ENCODE measurements at places on chromosomes 3 and 15.

- DNase-seq: no peak
These were observed 64.8 kb downstream of the RFTN1 start for GRCh38 chr3:16448639-16449070.

DNA sequence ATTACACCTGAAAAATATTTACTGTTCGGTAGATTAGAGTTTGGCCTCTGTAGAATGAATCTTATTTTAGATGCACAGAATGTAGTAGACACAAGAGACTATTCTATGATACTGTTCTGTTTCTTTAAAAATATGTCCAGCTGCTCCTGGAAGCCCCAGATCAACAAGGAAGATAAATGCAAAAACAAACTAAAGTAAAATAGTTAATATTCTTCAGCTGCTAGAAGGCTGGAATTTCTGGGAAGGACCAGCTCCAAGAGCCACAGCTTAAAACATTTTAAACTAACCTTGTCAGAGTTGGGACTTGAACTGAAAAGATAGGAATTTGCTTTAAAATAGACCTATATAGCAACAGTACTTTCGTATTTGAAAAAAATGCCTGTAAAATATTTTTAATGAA lies 277.9 kb downstream of the PTPRG start:
- no peak for DNase-seq

DNA sequence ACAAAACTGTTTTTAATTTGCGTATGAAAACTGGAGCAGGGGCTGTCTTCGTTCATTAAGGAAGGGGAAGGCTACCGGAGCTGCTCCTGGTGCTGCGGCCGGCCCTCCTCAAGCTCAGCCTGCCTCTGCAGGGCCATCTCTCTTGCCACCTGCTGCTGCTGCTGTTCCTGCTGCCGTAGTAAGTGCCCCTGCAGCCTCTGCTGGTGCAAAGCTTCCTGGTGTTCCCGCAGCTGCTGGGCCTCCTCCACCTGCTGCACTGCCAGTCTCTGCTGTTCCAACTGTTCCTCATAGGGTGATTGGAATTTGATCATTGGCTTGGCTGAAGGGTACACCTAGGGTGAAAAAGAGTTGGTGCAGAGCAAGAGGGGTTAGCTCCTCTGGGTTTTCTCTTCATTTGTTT lies 66.0 kb downstream of the GOLIM4 start:
- no peak for DNase-seq

- no peak for DNase-seq
These were observed 28.4 kb upstream of the SMAD6 start for GRCh38 chr15:66673410-66674322.

- no peak for DNase-seq
These were observed 453.9 kb upstream of the PROK2 start for GRCh38 chr3:72238801-72239200.

GRCh38 chr3:122826278-122826677 lies 31.4 kb downstream of the SLC49A4 start:
- DNase-seq: no peak

DNA sequence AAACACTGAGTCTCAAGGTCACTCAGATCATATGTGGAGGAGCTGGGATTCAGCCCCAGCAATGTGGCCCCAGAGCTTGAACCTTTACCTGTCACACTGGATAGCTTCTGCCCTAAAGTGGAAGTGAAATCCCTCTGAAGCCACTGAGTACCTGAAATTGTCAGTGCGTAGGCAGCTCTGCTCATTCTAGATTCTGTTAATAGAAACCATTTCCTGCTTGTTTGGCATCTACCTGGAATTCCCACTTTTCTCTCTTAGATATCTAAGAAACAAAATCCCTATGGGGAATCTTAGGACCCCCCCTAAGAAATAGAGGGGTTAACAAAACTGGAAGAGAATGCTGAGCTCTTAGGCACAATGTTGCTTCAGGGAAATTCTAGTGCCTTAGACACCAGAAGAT lies 29.8 kb downstream of the FBXL22 start:
- DNase-seq: no peak

DNA sequence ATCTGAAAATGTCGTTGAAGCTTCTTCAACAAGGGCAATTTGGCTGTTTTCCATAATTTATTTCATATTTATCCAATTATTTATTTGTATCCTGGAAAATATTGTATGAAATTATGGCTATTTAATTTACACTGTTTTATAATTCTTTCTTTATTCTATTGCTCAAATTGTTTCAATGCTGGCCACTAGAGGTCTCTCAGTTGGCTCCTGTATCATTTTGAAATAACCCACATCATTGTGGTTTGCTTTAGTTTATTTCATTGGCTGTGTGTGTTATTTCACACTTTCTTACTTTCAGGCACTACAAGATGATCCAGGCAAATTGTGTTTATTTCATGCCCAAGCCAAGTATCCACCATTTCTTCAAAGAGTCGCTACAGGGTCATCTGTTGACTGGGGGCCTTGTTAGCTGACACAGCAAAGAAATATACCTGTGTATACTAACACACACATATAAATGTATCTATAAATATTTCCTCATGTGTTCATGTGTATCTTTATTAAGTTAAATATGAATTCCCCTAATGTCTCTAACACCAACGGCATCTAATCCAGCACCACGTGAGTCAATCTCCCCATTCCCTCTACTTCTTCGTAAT lies 86.2 kb downstream of the NPAP1 start:
- no peak for DNase-seq

GRCh38 chr15:41979493-41980266 lies 7.3 kb upstream of the EHD4 start:
- no peak for DNase-seq

DNA sequence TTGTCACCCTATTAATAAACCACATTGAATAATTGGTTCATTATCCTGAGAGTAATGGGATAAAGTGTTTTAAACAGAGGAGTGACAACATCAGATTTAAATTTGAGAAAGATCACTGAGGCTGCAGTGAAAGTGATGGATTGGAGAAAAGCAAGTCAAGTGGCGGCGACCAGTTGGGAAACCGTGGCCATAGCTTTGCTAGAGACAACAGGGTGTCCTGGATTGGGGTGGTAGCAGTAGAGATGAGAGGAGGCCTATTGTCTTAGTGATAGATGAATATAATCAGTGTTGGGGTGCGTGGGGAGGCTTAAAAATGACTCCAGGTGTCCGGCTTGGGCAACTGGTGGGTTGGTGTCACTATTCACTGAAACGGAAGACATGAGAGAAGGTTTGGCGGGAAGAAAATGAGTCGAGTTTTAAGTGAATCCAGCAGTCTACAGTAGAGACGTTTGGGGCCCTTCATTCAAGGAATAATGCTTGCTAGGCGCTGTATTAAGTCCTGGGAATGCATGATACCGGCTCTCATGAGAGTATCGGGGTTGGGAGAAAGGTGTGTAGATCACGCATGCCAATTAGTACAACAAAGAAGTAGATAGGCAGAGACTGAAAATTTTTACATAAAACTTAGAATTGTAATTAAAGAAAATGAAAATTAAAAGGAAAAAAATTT lies 819 bp downstream of the NEK4 start:
- DNase-seq: no peak

- DNase-seq: no peak
These were observed 1.5 kb downstream of the IGF2BP2 start for GRCh38 chr3:185823078-185824044.

GRCh38 chr3:51621091-51621892 lies 49.8 kb upstream of the TEX264 start:
- no peak for DNase-seq

- DNase-seq: no peak
These were observed 2.5 kb downstream of the AMOTL2 start for GRCh38 chr3:134371542-134372324.

DNA sequence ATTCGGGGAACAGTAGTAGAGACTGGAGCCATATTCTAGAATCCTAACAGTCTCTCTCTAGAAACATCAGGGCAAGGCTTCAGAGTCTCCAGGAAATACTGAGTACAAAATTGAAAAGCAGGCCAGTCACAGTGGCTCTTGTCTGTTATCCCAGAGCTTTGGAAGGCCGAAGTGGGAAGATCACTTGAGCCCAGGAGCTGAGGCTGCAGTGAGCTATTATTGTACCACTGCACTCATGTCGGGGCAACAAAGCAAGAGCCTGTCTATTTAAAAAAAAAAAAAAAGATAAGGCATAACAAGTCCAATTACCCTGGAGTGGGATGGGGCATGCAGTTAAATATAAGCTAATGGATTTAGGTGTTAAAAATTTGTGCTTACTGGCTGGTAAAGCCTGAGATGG lies 79.0 kb downstream of the SEMA6D start:
- no peak for DNase-seq

- no peak for DNase-seq
These were observed 31.6 kb downstream of the ARHGEF26 start for GRCh38 chr3:154152741-154153140.

- no peak for DNase-seq
These were observed 116.6 kb upstream of the PRR20G start for GRCh38 chr3:127404221-127405009.

- no peak for DNase-seq
These were observed 69.4 kb downstream of the EPHB3 start for GRCh38 chr3:184630861-184631471.

DNA sequence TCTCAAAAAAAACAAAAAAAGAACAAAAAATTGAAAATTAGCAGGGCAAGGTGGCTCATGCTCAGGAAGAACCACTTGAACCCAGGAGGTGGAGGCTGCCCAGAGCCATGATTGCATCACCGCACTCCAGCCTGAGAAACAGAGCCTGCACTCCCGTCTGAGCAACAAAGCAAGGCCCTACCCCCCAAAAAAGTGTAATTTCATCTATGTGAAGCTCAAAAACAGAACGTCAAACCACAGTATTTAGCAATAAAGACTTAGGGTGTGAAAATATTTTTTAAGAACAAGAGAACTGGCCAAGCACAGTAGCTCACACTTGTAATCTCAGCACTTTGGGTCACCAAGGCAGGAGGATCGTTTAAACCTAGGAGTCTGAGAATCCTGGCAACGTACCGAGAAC lies 38.2 kb downstream of the STAG1 start:
- no peak for DNase-seq

GRCh38 chr3:57787867-57788623 lies 31.9 kb downstream of the SLMAP start:
- no peak for DNase-seq

DNA sequence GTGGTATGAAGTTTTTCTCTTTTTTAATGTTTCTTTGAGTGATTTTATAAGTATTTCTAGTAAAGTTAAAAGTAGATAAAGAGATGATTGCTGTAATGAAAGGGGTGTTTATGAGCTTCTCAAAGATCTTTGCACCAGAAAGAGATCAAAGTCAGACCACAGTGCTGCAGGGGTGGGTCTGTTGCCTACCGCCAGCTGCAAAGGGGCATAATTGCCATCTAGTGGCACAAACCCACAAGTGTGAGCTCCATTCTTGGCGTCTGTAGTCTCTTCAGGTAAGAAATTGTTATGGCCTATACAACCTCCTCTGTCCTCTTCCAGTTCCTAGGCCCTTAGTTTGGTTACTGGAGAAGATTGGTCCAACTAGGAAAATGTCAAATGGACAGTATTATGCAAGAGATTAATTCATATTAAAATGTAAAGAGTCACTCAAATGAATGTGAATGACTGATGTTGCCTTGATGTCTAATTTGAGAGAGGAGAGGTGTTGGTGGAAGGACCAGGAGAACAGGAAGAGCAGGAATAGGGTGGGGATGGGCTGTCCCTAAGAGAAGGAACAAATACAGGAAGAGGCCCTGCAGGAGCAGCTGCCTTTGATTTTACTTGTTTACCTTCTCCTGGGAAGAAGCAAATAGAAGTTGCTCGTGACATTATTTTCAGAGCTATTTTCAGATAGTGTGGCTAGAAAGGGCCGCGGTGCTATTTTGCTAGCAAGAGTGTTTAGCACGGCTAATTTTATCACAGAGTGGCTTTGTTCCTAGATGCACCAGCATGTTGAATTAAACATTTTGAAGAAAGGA lies 53.0 kb upstream of the GSK3B start:
- DNase-seq: no peak

DNA sequence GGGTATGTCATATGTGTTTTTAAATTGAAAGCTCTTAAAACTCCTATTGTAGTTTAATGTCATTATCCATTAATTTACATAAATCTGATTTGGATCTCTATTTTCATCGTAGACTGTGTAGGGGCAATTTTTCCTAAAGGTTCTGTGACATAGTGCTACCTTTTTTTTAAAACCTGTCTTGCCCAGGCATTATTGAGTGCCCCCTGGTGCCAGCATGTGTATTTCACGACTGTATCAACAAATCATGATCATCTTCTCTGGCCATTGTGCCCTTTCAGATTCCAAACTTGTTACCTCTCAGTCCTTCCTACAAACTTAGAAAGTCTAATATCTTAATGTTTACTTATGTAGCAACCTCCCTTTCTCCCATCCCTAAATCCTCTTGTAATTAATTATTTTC lies 97.2 kb upstream of the FLNB start:
- no peak for DNase-seq

GRCh38 chr3:37054370-37054769 lies 61.1 kb downstream of the MLH1 start:
- DNase-seq: no peak

DNA sequence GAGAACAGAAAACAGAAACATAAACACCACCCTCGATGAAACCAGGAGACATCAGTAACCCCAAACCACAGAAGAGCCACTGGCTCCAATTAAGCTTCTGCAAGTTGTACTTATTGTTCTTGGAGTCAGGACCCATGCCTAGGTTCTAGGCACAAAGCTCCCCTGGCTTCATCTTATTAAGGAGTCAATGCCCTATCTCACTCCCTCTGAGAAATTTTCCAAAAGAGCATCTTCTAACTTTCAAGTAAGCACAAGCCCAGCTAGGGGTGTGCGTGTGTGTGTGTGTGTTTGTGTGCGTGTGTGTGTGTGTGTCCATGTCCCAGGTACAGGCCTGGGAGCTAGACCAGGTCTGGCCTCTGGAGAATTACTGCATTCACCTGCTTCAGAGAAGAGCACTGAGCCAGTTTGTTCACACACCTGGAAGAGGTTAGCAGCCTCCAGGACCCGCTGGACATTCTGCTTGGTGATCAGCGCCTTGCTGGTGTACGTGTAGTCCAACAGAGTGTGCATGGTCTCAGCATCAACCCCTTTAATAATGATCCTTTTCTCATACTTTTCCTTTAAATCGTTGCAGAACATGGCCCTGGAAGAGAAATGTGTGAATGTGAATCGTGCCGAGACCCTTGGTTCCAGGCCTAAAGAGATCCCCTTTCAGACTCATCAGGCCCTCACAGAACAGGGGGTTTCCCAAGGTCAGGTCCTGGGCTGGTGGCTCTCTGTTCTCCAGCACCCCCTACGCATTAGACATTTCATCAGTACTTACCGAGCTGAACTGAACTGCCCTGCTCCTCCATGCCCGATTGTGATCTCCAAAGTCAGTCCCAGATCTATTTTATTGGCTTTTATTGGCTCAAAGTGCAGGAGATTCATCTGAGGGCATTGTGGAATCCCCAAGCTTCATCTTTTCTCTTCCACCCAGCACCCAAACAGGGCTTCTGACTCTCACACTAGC lies 27.8 kb downstream of the KLHL6 start:
- DNase-seq: no peak

GRCh38 chr15:79394231-79394630 lies 37.9 kb upstream of the MINAR1 start:
- DNase-seq: no peak

DNA sequence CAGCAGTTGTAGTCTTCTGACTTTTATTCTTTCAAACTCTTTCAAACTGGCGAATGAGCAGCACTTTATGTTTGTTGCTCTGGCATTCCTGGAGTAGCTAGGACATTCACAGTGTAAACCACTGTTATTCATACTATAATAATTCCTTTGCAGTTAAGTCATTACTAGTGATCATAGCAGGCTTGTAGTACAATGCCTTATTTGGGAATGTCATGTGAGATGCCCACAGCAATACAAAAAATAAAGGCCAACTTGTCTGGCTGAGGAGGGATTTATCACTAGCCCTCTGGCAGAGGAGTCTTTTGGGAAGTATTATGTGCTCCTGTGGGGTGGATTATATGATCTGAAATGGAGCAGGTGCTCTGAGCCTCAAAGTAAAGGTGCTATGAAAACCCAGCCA lies 197.2 kb downstream of the VGLL3 start:
- DNase-seq: no peak
